ENCODE measurements at places on chromosomes 16 and 17.
A peak's percentile ranks its signal among the peaks of the same experiment; 100 is the strongest.

- peak; percentile 1 for DNase-seq
Measured at GRCh38 chr16:81004646-81005353, 1.9 kb downstream of the CMC2 start.

GRCh38 chr17:12566291-12566690 lies 99.4 kb upstream of the MYOCD start:
- DNase-seq, result no peak

DNA sequence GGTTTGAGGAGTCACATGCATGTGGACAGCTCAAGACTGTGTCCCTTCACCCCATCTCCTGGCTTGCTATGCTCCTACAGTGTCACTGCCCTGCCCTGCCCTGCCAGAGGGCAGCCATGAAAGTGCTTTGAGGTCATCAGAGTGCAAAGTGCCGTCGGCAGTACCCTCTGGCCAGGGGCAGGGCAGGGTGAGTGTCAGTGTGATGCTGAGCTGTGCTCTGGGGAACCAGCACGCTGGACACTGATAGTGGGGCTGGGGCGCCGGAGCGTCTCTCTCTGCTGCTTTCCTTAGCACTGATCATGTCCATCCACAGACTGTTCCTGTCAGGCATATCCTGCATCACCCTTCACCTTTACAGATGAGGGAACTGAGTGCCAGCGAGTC lies 1.6 kb upstream of the SPATA32 start:
- DNase-seq, result no peak

- no peak for DNase-seq
Measured at GRCh38 chr17:41322094-41322902, 6.8 kb upstream of the KRTAP17-1 start.

DNA sequence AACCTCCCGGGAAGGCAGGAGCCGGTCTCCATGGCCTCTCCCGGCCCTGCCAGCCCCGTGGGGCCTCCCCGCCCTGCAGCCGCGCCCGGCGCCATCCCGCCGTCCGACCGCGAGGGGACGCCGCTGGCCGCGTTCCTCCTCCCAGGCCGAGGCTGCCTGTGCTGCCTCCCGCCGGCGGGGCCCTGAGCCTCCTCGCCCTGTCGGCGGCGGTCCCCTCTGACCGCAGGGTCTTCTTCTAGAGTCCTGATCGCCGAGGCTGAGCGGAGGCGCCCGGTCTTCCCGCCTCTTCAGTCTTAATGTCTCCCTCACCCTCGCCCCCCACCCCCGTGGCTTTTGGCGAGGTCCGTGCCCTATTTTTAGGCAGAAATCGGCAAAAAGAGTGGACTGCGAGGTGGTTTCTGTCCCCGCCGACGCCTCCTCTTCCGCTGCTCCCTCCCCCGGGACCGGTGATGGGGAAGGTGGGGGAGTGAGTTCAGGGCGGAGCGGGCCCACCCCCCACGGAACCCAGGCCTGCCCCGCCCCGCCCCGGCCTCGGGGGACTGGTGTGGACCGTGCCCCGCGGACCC lies 794 bp upstream of the CPNE7 start:
- no peak for DNase-seq

DNA sequence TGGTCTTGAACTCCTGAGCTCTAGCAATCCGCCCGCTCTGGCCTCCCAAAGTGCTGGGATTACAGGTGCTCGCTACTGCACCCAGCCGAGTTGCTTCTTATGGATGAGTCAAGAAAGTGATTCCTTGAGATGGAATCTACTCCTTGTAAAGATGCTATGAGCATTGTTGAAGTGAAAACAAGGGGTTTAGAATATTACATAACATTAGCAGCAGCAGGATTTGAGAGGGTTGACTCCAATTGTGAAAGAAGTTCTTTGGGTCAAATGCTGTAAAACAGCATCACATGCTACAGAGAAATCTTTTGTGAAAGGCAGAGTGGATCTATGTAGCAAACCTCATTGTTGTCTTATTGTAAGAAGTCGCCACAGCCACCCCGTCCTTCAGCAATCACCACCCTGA lies 72.7 kb downstream of the NT5M start:
- no peak for DNase-seq

- no peak for DNase-seq
Measured at GRCh38 chr17:47652570-47652969, 2.9 kb downstream of the KPNB1 start.

DNA sequence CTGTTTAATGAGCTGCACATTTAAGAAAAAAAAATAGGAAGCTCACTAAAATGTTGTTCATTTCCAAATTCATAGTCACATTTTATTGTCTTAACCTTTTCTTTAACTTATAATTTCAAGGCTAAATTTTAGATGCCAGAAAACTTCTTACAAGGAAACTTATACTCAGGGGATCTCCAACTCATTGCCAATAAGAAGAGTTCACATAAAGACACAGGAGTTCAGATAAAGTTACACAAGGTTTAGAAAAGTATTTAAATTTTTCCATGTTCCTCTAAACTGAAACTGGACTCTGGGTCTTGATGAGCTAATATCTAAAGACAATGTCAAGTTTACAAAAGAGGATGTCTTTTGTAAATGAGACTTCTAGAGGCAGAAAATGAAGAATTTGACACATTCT lies 190.7 kb upstream of the KCNJ16 start:
- DNase-seq, result no peak

DNA sequence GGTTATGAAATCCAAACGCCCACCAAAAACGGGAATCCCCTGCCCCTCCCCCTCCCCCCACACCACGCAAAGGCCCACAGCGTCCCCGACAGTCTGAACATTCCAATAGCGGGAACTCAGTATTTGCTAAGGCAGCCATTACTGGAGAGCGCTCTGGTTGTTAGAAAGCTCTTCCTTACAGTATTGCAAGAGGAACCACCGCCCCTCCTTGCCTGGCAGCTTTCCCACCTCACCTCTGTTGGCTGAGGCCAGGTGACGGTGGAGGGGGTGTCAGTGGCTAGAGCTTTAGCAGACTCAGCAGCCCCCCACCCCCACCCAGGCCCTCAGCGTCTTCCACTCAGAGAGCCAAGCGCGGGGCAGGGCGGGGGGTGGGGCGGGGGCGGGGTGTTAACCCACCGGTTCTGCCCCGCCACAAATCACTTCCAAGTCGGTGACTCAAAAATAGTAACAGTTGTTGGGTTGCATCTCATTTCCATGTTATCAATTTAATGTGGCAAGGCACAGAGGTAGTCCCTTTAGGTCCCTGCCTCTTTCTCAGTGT lies 2.2 kb upstream of the PLEKHH3 start:
- no peak for DNase-seq

DNA sequence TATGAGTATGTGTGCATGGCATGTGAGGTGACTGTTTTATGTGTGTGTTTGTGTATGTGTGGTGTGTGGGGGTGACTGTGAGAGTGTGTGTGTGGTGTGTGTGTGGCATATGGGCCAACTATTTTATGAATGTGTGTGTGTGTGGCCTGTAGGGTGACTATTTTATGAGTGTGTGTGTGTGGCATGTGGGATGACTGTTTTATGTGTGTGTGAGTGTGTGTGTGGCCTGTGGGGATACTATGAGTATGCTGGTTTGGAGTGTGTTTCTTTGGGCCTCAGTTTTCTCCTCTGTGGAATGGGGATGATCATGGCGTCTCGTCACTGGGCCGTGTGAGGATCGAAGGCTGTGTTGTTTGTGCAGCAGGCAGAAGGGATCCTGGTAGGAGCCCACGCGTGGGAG lies 152.1 kb upstream of the PLCG2 start:
- DNase-seq, result no peak

- no peak for DNase-seq
Measured at GRCh38 chr17:55845385-55845784, 94.5 kb downstream of the PCTP start.

DNA sequence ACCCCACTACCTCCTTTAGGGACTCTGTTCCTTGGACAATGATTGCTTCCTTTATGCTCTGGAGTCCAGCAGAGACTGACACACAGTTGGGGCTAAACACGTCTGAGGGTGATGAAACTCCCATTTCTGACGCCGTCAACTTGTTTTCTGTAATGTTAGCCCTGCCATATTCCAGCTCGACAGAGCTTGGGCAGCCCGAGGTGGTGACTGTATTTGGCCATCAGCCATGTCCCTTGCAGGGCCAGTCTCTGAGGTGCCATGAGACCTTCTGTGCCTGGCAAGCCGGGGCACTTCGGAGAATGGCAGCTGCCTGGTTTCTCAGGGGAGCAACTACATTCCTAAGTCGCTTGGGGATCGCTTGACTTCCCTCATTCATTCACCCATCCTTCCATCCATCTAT lies 278.9 kb upstream of the TNRC6C start:
- DNase-seq, result no peak

Data from NCI-H446 treated with DMSO at 0.1 percent for 48 hours (cell line).